ENCODE measurements at places on chromosomes 1 and 21.
A peak's percentile ranks its signal among the peaks of the same experiment; 100 is the strongest.

DNA sequence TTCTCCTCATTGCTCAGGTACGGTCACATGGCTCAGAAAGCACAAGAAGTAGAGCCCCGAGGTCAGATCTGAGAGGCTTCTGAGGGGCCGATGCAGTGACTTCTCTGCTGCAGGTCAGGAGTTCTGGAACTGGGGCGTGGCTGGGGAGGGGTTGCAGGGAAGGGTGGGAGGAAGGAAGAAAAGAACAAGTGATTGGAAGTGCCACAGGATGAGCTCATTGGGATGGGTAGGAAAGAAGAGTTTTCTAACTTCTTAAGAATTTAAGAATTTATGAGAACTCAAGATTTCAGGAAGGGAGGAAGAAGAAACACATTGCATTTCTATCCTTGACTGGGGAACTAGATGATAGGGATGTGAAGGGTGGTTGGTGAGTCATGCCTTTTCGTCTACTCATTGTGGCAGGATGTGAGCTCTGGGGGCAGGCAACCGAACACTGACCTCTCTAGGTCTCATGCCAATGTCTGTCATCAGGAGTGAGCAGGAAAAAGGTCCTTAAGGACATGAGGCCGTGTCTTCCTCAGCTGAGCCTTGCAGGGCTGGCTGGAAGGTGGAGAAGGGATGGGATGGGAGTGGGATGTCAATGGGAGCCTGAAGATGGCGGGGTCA lies 497 bp downstream of the FCRLB start:
- DNase-seq, result no peak

DNA sequence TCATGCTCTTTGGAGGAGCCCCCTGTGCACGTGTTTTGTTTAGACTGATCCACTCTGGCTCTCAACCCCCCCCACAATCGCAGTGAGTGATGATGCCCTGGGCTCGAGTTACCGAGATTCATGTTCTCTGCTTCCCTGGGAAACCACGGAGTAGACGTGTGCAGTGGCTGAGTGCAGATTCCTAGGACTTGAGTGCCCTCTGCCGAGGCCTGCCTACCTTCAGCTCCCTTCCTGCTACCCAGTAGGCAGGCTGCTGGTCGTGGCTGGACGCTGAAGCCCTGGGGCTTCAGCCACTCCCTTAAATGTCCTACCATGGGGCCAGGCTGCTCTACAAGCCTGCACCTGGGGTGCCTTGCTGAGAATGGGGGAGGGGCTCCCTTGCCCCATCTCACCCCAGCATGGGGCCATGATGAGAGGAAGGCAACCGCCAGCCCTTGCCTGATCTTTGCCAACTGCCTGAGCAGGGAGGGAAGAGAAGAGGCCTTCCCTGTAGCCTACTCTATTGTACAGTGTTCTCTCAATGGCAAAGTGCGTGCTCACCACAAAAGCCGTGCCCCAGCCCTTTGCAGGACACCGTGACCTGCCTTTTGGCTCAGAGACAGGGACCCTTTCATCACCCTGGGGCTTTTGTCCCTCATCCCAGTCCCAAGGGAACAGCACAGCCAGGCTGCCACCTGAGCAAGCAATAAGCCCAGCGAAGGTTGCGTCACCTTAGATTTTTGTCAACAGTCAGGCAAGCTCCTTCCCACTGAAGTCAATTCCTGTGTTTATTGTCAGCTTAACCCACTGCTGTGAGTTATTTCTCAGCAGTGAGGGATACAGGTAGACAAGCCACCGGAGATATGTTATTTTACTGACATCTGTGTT lies 4.1 kb upstream of the GRIK3 start:
- no peak for DNase-seq

- no peak for DNase-seq
Measured at GRCh38 chr21:28324690-28325089, 668.0 kb downstream of the LTN1 start.

DNA sequence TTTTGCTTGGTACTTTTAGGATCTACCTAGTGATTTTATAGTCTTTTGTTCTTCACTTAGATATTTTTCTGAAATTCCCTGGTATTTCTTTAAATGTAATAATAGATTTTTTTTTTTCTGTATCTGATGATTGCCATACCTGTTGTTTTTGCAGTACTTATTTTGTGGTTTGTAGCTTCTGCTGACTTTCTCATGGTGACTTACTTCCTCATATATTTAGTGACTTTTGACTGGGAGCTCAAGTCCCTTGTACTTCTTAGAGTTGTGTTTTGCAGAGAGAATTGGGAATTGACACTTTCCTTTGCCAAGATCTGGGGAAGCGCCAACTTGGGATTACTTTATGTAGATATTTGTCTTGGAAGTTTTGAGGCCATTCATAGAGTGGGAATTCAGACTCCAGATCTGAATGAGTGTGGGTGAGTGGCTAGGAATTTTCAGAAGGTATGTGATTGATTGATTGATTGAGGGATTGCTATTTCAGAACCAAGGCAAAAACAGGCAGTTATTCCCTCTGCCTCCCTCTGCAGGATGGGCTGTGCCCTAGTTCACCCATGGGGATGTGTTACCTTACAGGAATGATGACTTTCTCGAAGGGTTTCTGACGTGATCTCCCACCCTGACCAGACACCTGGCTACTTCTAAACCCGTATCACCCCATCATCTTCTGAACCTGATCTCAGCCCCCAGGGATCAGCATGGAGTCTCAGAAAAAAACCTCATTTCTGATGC lies 219.5 kb downstream of the URB2 start:
- DNase-seq, result no peak

- DNase-seq, result no peak
Measured at GRCh38 chr1:184826001-184826400, 71.3 kb upstream of the EDEM3 start.

- DNase-seq, result no peak
Measured at GRCh38 chr1:40130892-40131291, 30.3 kb upstream of the RLF start.

DNA sequence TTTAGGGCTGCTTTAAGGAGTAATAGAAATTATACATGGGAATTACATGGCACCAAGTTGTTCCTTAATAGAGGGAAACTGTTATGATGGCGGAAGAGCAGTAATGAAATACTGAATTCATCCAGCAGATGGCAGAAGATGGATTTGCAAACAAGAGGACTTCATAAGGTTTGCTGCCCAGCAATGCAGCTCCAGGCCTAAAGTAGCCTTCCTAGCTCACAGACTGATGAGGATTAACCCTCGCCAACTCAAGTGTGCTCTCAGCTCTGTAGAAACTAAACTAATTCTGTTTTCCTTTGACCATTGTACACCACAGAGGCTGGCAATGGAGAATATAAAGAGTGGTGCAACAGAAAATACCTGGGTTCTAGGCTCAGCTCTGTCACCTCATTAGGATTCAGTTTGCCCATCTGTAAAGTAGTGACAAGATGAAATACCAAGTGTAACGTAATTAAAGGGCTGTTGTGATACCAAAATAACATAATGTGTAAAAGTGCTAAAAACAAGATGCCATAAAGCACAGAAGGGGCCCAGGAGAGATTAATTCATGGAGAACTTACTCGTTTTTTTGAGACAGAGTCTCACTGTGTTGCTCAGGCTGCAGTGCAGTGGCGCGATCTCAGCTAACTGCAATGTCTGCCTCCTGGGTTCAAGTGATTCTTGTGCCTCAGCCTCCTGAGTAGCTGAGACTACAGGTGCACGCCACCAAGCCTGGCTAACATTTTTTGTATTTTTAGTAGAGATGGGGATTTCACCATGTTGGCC lies 102.4 kb upstream of the SERBP1 start:
- no peak for DNase-seq

- DNase-seq, result no peak
Measured at GRCh38 chr1:67680486-67680885, 4.5 kb upstream of the GADD45A start.

DNA sequence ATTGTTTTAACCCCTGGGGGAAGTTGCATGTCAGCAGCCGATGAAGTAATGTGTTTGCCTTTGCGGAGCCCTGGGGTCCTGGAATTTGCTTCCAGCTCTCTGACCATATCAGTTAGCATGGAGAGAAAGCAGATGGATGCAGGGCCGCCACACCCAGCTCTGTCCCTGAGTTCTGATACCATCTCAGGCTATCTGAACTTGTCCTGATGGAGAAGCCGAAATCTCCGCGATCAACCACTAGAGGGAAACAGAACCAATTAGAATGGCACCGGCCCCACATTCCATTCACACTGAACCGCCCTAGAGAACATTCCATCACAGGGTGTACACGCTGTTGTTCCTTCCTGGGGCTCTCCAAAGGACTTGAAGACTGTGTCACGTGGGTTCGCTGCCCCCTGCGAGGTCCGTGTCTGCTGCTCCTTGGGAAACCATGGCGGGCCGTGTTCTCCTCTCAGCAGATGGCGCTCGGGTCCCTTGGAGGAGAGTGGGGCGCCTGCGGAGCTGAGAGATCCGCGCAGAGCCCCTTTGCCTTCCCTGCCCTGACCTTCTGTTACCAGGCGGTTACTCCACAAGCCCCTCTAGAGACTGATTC lies 75.4 kb downstream of the ABCA4 start:
- DNase-seq, result peak; percentile 96

DNA sequence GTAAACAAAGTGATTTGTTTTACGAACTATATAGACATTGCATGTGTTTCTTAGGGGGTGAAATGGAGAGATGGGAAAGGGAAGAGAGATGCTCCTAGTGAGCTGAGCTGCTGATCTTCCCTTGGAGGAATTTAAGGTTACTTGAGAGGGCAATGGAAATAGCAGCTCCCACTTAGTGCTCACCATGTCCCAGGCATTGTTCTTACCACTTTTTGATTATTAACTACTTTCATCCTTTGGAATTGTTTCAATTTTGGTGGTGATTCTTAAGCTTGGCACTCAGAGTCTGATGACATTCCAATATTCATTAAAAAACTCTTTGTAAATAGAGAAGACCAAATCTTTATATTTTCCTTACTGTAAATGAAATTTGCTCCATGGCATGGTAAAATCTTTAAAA lies 124.9 kb downstream of the ITSN1 start:
- DNase-seq, result no peak

DNA sequence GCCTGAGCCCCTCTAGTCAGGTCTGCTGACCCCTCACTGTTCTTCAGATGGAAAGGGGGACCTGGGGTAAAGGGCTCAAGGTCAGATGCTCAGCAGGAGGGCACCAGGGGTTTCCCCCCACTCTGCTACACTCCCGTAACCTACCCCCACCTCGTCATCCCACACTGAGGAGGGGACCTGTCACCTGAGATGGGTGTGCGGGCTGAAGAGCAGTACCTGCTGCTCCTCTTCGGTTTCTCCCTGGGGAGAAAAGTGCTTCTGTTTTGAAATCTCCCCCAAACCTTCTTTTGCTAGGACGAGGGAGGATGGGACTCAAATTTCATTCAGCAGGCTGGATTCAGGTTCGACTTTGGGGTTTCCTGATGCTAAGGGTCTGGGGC lies 65.2 kb downstream of the SYT2 start:
- no peak for DNase-seq

DNA sequence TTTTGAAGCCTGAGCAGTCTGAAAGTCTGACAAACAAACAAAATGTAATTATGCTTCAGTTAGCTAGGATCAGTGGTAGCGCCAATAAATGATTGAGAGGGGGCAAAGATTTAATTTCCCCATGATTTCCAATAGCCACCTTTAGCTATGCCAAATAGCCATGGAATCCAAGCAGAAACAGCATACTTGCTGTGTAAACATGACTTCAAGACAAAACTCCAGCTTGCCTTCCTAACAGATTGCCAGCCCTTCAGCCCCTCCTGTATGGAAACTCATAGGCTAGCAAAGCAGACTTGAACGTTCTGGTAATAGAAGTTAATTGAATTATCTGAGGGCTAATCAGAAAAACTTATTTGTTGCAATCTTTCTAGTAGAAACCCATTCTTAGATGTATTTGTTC lies 25.6 kb upstream of the SLC30A1 start:
- no peak for DNase-seq

DNA sequence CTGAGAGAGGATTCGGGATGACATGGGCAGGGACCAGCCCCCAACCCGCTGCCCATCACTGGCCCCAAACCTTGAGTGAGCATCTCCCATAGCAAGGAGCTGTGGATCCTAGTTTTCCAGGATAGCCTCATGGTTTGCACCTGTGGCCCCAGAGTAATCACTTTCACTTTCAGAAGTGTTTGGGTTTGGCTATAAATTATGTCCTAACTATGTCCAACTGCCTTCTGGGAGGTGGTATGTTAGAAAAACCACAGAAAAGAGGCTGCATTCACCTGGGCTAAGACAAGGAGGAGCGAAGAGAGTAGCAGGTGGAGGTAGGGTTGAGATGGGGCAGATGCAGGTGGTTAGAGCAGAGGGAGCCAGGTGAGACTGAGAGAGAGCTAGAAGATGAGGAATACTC lies 19.4 kb upstream of the CLIC6 start:
- no peak for DNase-seq

DNA sequence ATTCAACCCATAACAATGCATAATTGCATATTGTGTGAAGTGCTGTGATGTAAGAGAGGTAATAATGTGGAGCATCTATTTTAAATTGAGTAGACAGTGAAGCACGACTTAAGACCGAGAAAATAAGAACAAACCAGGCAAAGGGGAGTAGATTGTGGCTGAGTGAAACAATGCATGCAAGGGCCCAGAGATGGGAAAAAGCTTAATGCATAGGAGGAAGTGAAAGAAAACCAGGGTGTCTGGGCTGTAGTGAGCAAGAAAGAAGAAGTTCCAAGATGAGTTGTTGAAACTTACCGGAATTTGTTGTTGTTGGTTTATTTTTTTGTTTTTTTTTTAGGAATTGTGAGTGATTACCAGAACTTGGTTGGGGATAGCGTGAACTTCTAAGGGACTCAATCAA lies 104.7 kb downstream of the SNX7 start:
- DNase-seq, result no peak

- DNase-seq, result no peak
Measured at GRCh38 chr21:28336314-28336713, 656.4 kb downstream of the LTN1 start.

GRCh38 chr1:59146651-59147358 lies 150.1 kb upstream of the FGGY start:
- DNase-seq, result peak; percentile 89

DNA sequence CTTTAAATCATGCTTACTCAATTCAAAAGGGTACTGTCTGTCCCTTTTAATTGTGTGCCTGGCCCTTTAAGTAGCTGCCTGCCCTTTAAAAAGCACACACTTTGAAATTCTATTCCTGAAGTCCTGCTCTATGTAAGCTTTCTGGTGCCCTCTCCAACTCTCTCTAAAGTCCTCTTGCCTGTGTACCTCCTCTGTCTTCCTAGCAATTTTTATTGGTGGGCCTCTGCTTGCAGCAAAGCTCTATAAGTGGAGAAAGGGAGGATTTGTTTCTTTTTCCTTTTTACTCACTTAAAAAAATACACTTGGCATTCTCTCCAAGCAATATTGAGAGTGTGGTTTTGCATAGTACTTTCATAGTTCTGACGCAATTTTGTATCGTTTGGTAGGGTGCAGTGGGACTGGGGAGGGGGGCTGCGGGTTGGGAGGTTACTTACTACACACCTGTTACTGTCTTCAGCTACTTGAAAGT lies 135.4 kb downstream of the LMO4 start:
- no peak for DNase-seq

DNA sequence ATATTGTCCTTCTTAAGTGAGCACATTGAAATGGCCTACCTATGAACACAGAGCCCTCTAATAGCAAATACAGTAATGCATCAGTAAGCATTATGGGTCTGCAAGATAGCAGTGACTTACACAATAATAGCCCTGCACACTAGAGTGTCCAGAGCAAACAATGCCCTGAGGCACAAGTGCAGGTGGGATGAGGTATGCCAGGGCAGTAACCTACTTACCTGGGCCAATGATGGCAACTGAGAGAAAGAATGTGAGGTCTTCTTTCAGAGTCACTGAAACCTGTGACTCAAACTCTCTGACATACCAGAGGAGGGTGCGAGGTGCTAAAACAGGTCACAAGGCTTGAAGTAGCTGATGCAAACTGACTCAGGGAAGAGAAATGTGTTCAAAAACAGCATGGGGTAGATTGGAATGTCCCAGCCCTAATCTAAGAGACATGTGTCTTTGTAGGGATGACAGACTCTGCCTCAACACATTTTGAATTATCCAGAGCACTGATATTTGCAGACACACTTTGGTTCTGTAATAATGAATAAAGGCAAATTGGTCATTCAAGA lies 168.5 kb upstream of the RUNX1 start:
- DNase-seq, result no peak

All from posterior vena cava (tissue), 2 donors.